Osteocyte (in vitro differentiated cells): ENCODE measurements at places on chromosomes 4 and X. TPM values are rescaled to one million over a fixed set of nuclear protein-coding genes. Genes with fewer than 3 reads are reported as not detected.
A peak's percentile ranks its signal among the peaks of the same experiment; 100 is the strongest.

GRCh38 chr4:56976283-56976836 is 1.0 kb downstream of the NOA1 start:
- peak overlapping the region; percentile 98 for H3K4me3 ChIP-seq
- no peaks in the 10 kb centered on the region for H3K27me3 ChIP-seq
- H3K36me3 ChIP-seq: peaks cover 26% of the 10 kb centered on the region

- H3K4me1 ChIP-seq: peaks cover 25% of the 10 kb centered on the region
- peak; percentile 97 for DNase-seq
- H3K36me3 ChIP-seq: peaks cover 16% of the 10 kb centered on the region
- H3K4me3 ChIP-seq: peak within 1 kb of the TSS; percentile 87
- H3K27ac ChIP-seq: peak within 1 kb of the TSS; percentile 93
Observed at GRCh38 chr4:39977489-39978377, at the start of gene PDS5A. Gene PDS5A (minus strand): TSS chr4:39977911. CDS start chr4:39976577, 1,334 bp downstream.

DNA sequence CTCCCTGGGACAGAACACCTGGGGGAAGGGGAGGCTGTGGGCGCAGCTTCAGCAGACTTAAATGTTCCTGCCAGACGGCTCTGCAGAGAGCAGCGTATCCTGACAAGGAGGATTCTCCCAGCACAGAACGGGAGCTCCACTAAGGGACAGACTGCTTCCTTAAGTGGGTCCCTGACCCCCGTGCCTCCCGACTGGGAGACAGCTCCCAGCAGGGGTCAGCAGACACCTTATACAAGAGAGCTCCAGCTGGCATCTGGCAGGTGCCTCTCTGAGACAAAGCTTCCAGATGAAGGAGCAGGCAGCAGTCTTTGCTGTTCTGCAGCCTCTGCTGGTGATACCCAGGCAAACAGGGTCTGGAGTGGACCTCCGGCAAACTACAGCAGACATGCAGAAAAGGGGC is 44.5 kb upstream of the FAAH2 start:
- H3K4me1 ChIP-seq: no peaks in the 10 kb centered on the region
- H3K36me3 ChIP-seq: peaks cover 4% of the 10 kb centered on the region
- no peak overlapping the region for H3K27ac ChIP-seq
- no peak for DNase-seq
- H3K4me3 ChIP-seq: no peak overlapping the region
- H3K27me3 ChIP-seq: no peaks in the 10 kb centered on the region

The ETDB gene
- total RNA-seq: not detected in 2 replicates

- H3K4me1 ChIP-seq: peaks cover 9% of the 10 kb centered on the region
- H3K36me3 ChIP-seq: no peaks in the 10 kb centered on the region
- no peak for DNase-seq
- no peaks in the 10 kb centered on the region for H3K27me3 ChIP-seq
Observed at GRCh38 chr4:176198316-176198903, 3.0 kb upstream of the SPATA4 start.

DNA sequence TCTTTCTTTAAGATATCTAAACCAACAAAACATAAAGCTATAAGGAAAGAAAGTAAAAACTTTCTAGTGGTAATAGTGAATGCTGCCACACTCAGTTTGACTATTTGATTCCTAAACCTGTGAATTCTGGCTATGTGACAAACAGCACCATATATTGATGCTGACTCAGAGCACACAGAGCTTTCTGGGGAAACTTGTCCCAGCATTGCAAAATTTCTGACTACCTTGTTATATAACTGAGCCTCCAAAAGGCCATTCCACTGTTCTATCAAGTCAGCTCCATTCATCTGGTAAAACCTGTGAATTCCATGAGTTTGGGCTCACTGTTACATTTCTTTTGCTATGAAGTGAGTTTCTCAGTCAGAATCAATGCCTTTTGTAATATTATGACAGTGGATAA is 1229.7 kb downstream of the PCDH18 start:
- H3K27me3 ChIP-seq: no peaks in the 10 kb centered on the region
- no peak overlapping the region for H3K4me3 ChIP-seq
- no peaks in the 10 kb centered on the region for H3K36me3 ChIP-seq
- H3K27ac ChIP-seq: no peak overlapping the region
- no peaks in the 10 kb centered on the region for H3K4me1 ChIP-seq

The NRK gene
- 5.5 and 5.6 TPM in 2 replicates for total RNA-seq

DNA sequence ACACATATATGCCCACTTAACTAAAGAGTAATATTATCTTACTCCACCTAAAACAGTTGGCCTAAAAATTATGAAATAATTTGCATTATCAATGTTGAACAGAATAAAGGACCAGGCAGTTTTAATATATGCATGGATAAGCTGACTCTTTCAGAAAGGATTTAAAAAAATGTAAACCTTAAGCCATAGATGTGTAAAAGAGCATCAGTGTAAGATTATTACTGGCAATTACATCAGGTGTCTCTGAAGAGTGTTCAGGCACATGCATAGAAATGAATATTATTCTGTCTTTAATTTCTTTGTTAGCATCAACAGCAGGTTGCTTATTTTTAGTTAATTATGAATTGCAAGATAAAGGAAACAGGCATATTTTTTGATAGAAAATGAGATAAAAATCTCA is 1353.8 kb downstream of the C4orf33 start:
- no peak overlapping the region for H3K27ac ChIP-seq
- peaks cover 2% of the 10 kb centered on the region for H3K36me3 ChIP-seq
- H3K27me3 ChIP-seq: peaks cover 2% of the 10 kb centered on the region
- DNase-seq: no peak

DNA sequence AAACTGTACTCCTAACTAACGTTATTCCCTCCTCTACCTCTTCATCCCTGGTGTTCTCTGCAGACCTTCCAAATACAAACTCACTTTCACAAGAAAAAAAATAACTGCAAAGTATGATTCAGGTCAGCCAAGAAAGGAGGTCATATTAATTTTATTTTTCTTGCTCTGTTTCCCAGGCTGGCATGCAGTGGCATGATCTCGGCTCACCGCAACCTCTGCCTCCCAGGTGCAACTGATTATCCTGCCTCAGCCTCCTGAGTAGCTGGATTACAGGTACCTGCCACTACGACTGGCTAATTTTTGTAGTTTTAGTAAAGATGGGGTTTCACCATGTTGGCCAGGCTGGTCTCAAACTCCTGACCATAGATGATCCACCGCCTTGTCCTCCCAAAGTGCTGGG is 156.6 kb downstream of the CHIC2 start:
- H3K36me3 ChIP-seq: no peaks in the 10 kb centered on the region
- no peak overlapping the region for H3K4me3 ChIP-seq
- no peaks in the 10 kb centered on the region for H3K27me3 ChIP-seq
- H3K4me1 ChIP-seq: peaks cover 47% of the 10 kb centered on the region
- peak overlapping the region; percentile 66 for H3K27ac ChIP-seq
- no peak for DNase-seq

The GABRG1 gene
- total RNA-seq: not detected in 2 replicates

DNA sequence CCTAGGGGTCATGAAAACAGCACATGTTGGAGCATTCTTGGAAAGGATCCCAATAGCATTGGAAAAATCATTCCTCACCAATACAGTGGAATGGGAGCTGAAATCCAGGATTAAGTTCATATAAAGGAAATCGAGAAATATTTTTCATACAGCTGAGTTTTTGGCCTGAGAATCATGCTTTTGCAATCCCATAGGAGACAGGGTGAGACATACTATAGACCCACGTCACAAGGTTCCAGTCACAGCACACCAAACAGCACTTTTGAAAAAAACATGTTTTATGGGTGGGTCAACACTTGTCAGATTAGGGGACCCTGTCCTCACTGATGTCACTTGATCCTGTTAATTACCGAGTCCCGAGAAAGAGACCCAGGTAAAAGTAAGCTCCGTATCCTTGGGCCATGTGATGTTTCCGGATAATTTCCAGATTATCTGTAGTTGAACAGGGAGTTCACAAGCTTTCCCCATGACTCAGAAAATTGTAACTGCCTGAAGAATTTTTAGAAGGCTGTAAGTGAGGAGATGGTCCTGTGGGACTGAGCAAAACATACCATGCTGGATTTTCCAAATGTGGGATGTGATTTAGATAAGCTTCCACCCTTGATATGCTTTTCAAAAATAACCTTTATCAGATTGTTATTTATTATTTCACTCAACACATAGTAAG is 80.9 kb upstream of the TLR3 start:
- peaks cover 22% of the 10 kb centered on the region for H3K4me1 ChIP-seq
- H3K4me3 ChIP-seq: no peak overlapping the region
- H3K36me3 ChIP-seq: peaks cover 8% of the 10 kb centered on the region
- peak overlapping the region; percentile 71 for H3K27ac ChIP-seq
- no peak for DNase-seq

- no peak overlapping the region for H3K4me3 ChIP-seq
- no peak overlapping the region for H3K27ac ChIP-seq
Observed at GRCh38 chr4:1752284-1753041, 31.1 kb downstream of the TACC3 start.

DNA sequence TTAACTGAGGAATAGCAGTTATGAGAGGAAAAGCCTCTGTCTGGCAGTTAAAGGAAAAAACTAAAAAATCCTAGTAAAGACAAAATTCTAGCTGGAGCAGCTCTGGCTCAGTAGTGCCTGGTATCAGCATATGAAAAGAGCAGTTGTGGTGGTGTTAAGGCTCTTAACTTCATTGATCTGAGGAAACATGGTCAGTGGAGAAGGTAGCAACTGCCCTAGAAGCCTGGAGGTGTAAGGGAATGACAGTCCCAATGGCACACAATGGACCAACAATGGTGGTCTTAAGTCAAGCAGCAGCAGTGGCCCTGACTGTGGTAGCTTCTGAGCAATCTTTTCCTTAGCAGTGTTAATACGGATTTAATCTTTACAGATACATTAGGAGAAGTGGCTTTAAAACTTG is 189.6 kb upstream of the POF1B start:
- no peak overlapping the region for H3K4me3 ChIP-seq
- DNase-seq: no peak
- no peak overlapping the region for H3K27ac ChIP-seq
- no peaks in the 10 kb centered on the region for H3K36me3 ChIP-seq

The CLCN4 gene
- 2.3 and 3.7 TPM in 2 replicates for total RNA-seq

DNA sequence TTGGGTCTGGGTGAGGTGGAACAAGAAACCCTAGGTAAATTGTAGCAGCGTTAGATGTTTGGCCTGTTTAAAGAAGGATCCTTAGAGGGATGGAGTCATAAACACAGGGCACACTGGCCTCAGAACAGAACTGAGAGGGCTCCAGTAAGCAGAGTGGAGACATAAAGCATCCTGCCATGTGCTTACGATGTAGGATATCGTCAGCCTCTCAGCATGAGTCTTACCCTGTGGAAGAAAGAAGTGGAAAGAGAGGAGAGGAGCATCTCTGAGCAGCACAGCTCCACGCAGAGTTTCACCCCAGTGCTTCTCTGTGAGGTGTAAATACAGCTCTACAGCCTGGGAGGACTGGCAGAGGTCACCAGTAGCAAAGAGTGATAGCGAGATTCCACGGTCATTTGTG is 27.8 kb upstream of the SORBS2 start:
- DNase-seq: no peak
- no peak overlapping the region for H3K27ac ChIP-seq
- no peaks in the 10 kb centered on the region for H3K4me1 ChIP-seq
- H3K36me3 ChIP-seq: no peaks in the 10 kb centered on the region
- no peaks in the 10 kb centered on the region for H3K27me3 ChIP-seq

DNA sequence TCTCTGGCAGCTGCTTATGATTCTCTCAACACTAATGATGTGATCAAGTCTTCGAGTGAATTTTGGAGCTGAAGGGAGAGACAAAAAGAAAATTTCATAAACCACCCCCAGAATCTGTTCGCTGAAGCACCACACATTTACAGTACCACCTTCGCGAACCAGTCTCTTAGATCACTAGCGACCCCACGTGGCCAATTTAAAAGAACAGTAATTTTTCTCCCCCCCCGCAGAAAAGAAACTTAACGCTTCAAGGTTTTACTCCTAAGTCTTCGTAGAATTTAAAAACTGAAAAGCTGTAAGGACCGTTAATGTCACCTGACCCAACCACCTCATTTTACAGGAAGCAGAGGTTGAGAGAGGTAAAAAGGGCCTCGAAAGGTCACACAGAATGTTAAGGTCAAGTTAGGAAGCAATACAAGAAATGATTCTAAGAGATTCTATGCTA is 187.5 kb downstream of the QDPR start:
- H3K27me3 ChIP-seq: peaks cover 17% of the 10 kb centered on the region
- H3K4me3 ChIP-seq: no peak overlapping the region
- H3K27ac ChIP-seq: no peak overlapping the region
- peaks cover 20% of the 10 kb centered on the region for H3K4me1 ChIP-seq
- DNase-seq: no peak
- no peaks in the 10 kb centered on the region for H3K36me3 ChIP-seq

DNA sequence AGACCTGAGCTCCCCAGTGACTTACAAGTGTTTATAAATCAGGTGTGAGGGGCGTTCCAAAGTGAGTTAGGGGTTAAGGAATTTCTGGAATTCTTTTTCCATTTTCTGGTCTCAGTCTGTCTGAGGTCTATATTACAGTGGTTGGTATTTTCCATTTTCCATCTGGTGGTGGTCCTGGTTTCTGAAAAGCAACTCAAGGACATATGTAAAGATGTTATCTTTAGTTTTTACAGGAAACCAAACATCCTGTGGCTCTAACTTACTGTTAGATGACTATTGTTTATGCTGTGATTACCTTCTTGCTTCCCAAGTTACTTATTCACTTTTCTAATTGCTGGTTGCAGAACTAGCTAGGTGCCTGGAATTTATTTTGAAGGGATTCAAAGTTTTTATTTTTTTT is 53.5 kb upstream of the IL21 start:
- DNase-seq: no peak
- H3K4me3 ChIP-seq: no peak overlapping the region
- no peak overlapping the region for H3K27ac ChIP-seq
- peaks cover 16% of the 10 kb centered on the region for H3K4me1 ChIP-seq
- no peaks in the 10 kb centered on the region for H3K36me3 ChIP-seq

The HNRNPD gene
- total RNA-seq: 189 and 197 TPM in 2 replicates

The ARL9 gene
- total RNA-seq: 1.3 and 1.4 TPM in 2 replicates
